ENCODE measurements at places on chromosomes 6 and 20.
A peak's percentile ranks its signal among the peaks of the same experiment; 100 is the strongest.

- no peak for DNase-seq
Measured at GRCh38 chr6:138586638-138587037, 87.3 kb upstream of the NHSL1 start.

DNA sequence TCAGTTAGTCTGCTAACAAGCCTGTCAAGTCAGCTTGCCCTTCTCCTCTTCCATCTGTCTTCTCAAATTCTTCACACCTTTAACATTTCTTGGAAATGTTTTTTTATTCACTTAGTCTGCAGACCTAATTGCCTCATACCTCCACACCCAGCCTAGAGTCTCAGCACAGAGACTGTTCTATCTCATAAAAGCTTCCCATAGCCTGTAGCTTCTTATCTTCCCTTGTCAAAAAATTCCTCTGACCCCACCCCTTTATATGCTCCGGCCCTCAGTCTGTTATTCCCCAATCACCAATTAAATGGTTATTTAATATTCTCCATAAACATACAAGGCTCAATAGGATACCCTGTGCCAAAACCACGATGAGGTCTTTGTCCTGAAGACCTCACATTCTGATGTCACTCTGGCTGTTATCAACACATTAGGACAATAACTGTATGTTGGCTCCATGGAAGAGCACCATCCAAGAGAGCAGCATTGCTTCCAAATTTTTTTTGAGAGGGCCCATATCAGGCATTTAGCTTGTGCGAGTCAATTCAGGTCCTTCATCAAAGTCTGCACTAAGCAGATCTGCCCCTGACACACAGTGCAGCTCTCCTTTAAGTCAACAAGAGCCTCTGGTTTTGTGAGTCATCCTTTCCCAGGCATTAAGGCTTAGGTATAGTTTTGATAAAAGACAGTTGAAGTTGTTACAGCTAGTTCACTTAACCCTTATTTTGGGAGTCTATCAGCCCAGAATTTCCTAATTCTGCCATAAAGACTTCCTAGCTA, 83.2 kb upstream of the TBX18 start:
- no peak for DNase-seq

- no peak for DNase-seq
Measured at GRCh38 chr6:39841291-39841690, 49.1 kb downstream of the DAAM2 start.

- DNase-seq, result no peak
Measured at GRCh38 chr6:90989763-90990162, 402.9 kb upstream of the MAP3K7 start.

DNA sequence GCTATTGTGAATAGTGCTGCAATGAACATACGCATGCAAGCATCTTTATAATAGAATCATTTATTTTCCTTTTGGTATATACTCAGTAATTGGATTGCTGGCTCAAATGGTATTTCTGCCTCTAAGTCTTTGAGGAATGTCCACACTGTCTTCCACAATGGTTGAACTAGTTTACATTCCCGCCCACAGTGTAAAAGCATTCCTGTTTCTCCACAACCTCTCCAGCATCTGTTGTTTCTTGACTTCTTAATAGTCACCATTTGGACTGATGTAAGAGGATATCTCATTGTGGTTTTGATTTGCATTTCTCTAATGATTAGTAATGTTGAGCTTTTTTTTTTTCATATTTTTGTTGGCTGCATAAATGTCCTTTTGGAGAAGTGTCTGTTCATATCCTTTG, 208.7 kb downstream of the PHF3 start:
- DNase-seq, result no peak

- DNase-seq, result no peak
Measured at GRCh38 chr6:4844108-4844507, 67.9 kb downstream of the CDYL start.

DNA sequence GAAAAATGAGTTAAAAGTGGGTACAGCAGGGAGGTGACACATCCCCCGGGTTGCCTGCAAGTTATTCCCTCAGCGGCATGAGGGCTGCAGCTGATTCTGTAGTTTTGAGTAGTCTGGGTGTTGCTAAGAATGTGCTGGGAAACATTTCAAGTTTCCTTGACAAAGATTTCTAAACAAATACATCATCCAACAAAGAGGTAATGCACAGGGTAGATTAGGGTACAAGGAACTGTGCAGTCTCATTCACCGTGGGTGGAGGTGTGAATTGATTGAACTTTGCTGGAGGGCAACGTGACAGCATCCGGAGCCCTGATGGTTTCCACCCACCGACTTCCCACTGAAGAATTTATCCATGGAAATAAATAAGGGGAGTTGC, 21.8 kb downstream of the CASS4 start:
- no peak for DNase-seq

GRCh38 chr6:3337521-3338350, 79.0 kb downstream of the PSMG4 start:
- DNase-seq, result no peak

DNA sequence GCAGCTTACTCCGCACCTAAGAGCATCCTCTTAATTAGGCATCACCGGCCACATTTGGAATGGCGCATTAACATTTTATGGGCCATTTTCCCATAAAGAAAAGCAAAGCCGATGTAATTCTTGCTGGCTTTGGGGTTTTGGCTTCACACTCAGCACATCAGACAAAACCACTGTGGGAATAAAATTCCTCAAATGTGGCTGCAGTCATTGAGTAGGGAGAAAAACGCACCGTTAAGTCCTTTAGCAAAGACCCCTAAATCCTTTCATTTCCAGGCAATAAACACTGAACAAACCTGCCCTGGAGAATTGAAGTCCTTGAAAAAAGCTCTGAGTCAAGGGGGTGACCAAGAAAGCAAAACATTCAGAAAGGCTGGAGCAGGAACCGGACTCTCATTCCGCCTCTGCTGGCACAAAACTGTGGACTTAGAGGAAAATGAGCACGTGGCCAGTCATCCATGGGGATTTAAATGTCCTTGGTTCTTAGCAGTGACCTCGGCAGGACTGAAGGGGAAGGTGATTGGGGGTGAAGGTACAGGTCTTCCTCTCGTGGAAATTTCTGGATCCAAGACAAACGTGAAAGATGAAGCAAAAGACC, 102.9 kb downstream of the CDH4 start:
- no peak for DNase-seq

- no peak for DNase-seq
Measured at GRCh38 chr20:59807909-59808728, 125.3 kb downstream of the SYCP2 start.

DNA sequence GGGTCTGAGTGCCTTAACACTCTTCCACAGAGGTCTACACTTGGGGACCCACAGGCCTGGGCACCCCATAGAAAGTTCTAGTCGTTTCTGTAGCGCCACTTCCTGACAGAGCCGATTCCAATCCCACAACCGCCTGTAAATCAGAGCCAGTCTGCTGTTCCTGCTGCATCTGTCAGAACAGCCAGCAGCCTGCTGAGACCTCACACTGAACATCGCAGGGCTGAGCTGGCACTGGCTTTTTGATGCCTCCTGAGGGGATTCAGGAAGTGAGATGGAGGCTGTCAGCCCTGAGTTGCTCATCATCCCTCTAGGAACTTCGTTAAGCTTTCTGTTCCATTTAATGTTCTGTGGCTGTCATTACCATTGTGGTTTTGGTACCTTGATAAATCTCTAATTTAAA, 48.9 kb downstream of the DCBLD1 start:
- DNase-seq, result no peak

DNA sequence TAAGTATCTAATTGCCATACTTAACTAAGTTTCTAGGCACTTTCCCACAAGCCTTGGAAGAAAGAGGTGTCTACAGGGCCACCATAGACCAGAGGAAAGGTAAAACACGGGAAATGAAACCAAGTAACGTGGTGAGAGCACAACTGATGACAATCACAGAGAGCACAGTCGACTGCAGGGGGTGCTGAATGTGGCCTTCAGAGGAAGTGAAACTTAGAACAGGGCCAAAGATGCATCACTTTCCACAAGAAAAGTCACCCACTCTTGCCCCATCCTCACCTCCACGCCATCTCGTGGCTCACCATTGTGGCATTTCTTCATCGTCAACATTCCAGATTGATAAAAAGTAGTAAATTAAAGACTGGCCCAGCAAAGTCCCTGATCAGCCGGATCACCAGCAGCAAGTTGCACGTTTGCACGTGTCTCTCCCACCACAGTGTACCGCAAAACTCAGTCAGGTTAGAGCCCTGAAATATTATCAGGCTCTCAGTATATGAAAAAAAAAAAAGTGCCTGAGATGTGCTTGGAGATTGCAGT, 31.4 kb downstream of the HIVEP2 start:
- DNase-seq, result peak; percentile 41

DNA sequence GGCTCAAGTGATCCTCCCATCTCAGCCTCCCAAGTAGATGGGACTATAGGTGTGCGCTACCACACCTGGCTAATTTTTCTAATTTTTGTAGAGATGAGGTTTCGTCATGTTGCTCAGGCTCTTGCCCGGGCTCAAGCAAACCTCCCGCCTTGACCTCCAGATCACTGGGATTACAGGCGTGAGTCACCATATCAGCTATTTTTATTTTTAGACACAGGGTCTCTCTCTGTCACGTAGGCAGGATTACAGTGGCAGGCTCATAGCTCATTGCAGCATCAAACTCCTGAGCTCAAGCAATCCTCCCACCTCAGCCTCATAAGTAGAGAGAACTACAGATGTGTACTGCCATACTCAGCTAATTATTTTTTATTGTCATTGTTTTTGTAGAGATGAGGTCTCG, 41.7 kb downstream of the SLC23A2 start:
- DNase-seq, result no peak

DNA sequence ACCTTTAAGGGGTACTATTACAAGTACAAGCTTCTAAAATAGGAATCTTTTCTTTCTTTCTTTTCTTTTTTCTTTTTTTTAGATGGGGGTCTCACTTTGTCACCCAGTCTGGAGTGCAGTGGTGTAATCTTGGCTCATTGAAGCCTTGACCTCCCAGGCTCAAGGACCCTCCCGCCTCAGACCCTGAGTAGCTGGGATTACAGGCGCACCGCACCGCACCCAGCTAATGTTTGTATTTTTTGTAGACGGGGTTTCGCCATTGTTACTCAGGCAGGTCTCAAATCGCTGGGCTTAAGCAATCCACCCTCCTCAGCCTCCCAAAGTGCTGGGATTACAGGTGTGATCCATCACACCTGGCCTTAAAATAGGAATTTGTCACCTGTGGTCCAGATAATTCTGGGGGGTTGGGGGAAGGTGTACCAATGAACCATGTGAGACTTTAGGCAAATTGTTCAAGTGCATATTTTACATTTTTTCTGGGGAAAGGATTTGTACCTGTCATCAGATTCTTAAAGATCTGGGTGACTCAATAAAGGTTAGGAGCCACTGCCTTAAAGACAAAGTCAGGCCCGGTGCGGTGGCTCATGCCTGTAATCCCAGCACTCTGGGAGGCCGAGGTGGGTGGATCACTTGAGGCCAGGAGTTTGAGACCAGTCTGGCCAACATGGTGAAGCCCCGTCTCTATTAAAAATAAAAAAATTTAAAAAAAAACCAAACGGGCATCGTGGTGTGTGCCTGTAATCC, 19.7 kb upstream of the SYNJ2 start:
- DNase-seq, result no peak

DNA sequence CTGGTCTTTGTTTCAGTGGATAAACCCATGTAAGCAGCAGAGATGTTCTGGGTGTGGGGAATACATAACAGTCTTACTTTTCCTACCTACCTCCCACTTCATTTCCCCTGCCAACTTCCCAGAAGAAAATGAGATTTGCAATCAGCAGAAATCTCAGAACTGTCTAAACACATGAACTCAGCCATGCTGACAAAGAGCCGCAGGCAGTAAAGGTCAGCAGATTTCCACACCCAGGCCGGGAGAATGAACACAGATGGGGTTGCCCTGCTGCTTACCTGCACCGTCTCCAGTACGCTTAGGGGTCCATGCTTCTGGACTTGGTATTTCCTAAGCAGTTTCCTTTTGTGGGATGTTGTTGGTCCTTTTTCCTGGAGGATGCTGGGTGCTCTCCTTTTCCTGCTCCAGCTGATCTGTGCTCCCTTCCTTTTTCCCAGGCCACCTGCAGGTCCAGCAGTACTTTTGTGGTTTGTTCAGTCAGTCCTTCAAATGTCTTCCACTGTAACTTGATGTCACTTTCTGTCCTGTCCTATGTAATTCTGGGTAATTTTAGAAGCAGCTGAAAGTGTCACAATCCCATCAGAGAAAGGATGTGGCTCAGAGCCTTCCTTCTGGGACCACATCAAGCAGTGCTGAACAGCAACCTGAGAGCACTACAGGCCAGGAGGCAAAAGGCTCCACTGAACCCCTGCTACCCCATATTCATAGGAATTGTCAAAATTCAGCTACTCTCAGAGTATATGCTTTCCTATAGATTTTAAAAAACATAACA, 129.0 kb downstream of the CEP57L1 start:
- no peak for DNase-seq

DNA sequence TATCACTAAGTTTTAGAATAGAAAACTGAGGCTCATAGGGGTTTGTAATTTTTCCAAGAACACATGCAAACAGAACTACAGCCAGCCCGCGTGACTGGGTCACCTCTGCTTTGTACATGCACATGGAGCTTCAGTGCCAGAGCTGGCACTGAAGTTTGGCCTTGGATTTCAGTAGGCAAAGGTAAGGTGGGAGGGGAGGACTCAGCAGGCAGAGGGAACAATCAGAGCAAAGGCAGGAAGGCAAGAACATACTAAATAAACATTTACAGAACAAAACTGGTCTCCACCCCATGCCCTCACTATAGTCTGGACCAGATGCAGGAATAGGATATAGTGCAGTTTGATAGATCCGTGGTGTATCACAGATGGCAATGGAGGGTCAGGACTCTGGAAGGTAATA, 13.6 kb upstream of the ABRACL start:
- DNase-seq, result no peak

GRCh38 chr6:27076116-27076515, 171.4 kb upstream of the PRSS16 start:
- no peak for DNase-seq

- DNase-seq, result no peak
Measured at GRCh38 chr20:41524980-41525613, 93.1 kb downstream of the CHD6 start.

GRCh38 chr6:32941214-32941768, 463 bp upstream of the HLA-DMB start:
- no peak for DNase-seq

DNA sequence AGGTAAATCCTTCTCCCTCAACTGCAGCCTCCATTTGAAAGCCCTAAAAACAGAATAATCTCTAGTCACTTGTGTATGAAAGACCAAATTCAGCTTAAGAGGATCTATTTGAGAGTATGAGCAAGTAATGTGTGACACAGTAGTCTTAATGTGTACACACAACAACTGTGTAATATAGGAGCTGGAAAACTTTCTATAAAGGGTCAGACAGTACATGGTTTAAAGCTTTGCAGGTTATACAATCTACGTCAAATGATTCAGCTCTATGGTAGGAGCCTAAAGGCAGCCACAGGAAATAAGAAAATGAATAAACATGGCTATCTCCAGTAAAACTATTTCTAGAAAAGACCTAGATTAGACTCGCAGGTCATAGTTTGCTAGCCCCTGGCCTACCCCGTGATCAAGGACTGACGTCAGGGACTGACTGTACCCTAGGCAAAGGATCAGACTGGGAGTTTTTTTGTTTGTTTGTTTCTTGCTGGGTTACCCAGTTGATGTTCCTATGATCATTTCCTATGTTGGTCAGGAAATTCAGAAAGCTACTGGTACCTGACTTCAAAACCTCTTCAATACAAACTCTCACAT, 39.7 kb downstream of the BTBD9 start:
- no peak for DNase-seq

All from stimulated activated CD4-positive, alpha-beta T cell treated with anti-CD3 and anti-CD28 coated beads, Interleukin-1b, Interleukin-23, amount 100 ng/mL, for 1 hour (primary cell).